ENCODE measurements at places on chromosomes 16 and 17.

DNA sequence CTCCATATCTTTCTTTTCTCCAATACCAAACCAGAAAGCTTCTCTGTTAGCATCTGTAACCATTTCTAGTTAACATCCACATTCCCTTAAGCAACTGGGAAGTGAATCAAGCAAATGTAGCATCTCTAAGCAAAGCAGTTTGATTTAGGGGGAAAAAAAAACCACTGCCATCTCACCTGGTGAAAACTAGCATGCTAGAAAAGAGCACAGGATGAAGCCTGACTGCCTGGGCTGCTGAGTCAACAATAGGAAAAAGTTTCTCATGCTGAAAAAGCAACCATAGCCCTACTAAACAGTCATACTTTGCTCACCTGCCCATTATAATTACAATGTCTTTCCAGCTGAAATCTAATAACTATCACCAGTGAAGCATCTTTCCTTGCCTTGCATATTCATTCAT, 139.3 kb downstream of the ANKFN1 start:
- DNase-seq = no peak

DNA sequence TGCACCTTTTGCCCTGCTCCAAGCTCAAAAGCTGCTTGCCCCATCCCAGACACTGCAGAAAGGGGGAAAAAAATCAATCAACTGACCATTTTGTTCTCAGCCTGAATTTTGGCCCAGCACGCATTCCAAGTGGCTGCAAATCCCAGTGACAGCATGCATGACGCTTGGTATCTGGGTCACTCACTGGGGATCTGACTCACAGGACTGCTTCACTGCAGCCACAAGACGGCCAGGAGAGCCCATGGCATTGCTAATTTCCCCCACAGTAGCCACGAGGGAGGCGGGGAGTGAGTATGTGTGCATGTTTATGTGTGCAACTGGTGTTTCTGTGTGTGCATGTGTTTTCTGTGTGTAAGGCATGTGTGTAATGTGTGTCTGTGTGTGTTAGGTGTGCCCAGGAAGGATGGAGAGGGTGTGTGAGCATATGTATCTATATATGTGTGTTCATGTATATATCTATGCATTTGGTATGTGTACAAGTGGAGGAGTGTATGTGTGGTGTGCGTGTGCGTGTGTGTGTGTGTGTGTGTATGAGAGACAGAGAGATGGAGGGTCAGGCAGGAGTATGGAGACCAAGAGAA, 33.8 kb downstream of the SDK2 start:
- no peak for DNase-seq

DNA sequence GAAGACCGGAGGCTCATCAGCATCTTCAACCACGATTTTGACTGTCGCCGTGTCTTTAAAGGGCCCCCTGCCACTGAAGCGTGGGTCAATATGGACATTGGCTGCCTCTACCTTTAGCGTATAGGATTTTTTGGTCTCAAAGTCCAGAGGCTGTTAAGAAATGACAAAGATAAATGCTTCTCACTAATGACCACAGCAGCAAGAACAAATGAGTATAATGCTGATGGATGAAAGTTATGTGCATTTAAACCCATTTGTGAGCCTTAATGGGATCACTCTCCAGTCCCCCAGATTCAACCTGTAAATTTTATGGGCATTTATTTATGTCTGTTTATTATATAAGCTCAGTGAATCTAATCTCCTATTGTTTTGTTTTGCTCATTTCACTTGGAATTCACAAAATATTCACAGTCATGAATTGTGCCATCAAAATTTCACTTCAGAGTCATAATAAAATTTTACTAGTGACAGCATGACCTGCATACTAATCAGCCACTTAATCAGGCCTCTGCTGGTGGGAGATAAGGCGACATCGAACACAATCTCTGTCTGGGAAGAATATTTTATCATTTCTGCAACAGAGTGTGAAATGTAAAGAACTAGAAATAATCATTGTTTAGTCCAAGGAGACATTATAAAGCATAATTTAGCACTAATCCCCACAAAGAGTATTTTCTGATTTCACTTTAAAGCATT, 218.5 kb downstream of the CDH8 start:
- DNase-seq = no peak

DNA sequence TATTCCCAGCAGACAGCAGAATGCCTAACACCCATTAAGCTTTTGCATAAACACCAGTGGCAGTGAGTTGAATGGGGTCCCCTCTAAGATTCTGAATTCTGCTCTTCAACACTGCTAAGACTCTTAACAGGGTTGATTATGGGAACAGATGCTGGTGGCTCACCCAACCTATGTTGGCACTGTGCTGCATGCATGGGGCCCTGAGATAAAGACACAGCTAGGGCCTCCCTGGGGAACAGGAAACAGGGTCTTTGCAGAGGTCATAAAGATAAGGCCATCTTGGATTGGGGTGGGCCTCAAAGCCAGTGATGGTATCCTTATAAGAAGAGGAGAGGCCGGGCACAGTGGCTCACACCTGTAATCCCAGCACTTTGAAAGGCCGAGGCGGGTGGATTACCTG, 190.8 kb downstream of the SLC39A11 start:
- no peak for DNase-seq

DNA sequence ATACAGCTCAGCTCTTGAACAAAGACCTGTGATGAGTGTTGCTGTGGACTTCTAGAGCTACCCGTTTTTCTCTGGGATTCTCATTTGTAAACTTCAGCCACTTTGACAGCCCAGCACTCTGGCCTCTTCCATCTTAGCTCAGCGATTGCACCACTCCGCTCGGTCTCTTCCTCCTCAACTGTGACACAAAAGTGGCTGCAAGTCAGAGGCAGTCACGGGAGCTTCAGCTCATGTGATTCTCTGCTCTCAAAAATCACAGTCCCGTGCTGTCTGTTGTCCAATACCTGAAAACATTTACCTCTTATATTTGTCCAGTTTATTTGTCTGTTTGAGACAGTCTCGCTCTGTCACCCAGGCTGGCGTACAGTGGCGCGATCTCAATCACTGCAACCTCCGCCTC, 75.7 kb upstream of the DNAH17 start:
- no peak for DNase-seq

GRCh38 chr17:62854098-62854680, 46.1 kb upstream of the MARCHF10 start:
- no peak for DNase-seq
